ENCODE measurements at places on chromosomes 2 and 18.
A peak's percentile ranks its signal among the peaks of the same experiment; 100 is the strongest.

- no peak for DNase-seq
Observed at GRCh38 chr2:134657650-134658250, 61.0 kb downstream of the TMEM163 start.

- no peak for DNase-seq
Observed at GRCh38 chr18:42025491-42025890, 70.5 kb downstream of the PIK3C3 start.

- no peak for DNase-seq
Observed at GRCh38 chr18:13895505-13896033, 19.8 kb downstream of the MC2R start.

GRCh38 chr2:127048618-127048935 lies 58.4 kb downstream of the BIN1 start:
- DNase-seq = peak; percentile 42

- peak; percentile 83 for DNase-seq
Observed at GRCh38 chr2:150485871-150486538, 1.5 kb downstream of the RND3 start.

- DNase-seq = no peak
Observed at GRCh38 chr18:2797951-2798350, 48.9 kb upstream of the EMILIN2 start.

DNA sequence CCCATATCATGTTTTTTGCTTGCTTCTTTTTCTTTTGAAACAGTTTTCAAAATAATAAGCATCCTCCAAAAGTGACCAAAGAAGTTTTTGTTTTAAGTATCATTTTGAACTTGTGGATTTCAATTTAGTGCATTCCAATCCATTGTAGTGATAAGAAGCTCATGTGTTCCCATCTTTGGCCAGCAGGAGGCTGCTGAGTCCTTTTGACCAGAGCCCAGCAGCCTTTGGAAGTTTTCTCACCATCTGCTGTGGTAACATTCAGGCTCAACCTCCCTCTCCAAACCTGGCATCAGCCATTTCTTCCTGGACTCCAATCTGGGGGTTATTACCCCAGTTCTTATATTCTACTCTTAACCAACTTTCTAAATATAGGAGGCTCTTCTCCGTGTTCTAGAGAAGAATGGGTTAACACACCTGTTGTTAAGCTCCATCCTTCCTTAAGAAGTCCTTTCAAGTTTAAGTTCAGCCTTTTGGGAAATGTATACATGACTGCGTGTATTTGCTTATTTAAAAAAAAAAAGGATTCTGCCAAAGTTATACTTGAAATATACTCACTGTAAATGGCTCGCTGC lies 39.0 kb upstream of the MAL start:
- peak; percentile 58 for DNase-seq

GRCh38 chr2:120109186-120110061 lies 96.5 kb downstream of the EPB41L5 start:
- DNase-seq = no peak

DNA sequence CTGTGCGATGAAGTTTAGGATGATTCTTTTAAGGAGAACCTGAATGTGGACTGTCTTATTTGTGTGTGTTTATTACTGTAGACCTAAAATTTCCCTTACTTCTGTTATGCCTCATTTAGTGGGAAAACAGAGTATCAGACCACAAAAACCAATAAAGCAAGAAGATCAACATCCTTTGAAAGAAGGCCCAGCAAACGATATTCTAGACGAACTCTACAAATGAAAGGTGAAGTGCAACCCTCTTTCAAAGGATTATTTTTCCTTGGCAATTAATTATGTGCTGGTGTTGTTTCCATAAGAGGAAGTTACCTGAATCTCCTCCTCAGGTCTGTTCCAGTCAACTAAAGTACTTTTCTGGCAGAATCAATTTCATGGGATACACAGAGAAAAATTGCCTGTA lies 78.6 kb downstream of the EPB41L5 start:
- DNase-seq = no peak

GRCh38 chr18:37065254-37065653 lies 236.3 kb downstream of the KIAA1328 start:
- no peak for DNase-seq

DNA sequence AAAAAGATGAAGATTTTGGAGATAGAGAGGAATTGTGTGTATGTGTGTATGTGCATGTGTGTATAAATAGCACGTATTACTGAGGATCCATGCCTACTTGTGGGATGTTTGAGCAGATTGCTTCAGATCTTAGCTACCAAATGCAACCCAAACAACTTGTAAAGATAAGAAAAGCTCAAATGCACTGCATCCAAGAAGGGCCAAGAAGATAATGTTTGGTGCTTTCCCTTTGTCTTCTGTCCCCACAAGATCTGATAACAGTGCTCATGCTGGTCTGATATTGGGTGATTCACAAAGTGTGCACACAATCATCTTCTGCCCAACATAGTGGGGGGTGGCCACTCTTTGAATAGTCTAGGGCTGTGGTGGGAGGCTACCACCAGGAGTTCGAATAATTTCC lies 284.8 kb upstream of the CYRIA start:
- no peak for DNase-seq

DNA sequence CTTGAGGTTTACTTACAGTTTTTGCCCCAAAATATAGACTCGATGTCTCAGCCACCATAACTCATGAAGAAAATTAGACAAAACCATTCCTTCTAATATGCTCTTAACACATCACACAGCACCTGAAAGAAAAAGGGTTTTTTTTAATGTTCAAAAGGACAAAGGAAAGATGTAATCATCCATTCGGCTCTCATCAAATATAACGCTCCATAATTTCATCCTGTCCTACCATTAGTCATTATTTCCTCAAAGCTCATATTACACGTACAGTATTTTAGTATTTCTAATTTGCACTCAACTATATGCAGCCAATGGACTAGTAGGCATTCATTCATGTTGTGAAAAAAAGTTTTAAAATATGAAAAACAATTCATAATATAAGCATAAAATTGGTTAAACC lies 24.8 kb downstream of the ESCO1 start:
- no peak for DNase-seq

GRCh38 chr2:96556441-96557330 lies 20.1 kb downstream of the ARID5A start:
- no peak for DNase-seq

GRCh38 chr2:104574367-104574766 lies 279.5 kb upstream of the POU3F3 start:
- DNase-seq = no peak

- DNase-seq = no peak
Observed at GRCh38 chr2:61263830-61264229, 101.8 kb downstream of the C2orf74 start.

DNA sequence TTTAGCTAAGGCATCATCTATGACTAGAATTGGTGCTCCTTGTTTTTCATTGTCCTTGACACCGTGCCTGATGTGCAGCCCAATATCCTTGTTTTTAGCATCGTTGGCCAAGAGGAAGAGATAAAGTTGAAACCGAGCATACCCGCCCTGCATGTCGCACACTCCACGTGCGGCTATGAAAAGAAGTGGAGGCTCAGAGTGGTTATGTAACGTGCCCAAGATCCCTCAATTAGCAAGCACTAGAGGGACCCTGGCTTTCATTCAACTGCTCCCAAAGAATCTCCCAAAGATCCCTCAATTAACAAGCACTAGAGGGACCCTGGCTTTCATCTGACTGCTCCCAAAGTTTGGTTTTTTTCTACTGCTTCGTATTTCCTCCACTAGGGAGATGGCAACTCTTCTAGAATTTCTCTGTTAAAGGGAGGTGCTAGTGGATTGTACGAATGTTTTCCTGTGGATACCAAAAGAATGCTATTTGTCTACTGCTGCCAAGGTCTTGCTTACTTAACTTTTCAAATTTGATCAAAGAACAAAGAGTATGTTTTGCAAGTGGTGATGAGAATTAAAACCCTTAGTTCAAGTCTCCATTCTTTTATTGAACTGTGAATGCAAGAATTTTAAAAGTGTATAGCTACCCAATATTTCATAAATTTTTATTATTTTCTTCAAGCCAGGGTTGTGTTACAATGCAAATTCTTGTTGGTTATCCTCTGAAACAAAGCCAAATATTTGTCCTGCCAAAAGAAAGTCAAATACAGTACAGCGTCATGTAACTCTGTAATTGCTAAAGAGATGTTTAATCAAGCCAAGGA lies 92.1 kb downstream of the AOX1 start:
- DNase-seq = no peak

GRCh38 chr2:86022661-86023365 lies 82.9 kb downstream of the POLR1A start:
- peak; percentile 20 for DNase-seq

- no peak for DNase-seq
Observed at GRCh38 chr18:6876641-6877041, 147.1 kb downstream of the ARHGAP28 start.

DNA sequence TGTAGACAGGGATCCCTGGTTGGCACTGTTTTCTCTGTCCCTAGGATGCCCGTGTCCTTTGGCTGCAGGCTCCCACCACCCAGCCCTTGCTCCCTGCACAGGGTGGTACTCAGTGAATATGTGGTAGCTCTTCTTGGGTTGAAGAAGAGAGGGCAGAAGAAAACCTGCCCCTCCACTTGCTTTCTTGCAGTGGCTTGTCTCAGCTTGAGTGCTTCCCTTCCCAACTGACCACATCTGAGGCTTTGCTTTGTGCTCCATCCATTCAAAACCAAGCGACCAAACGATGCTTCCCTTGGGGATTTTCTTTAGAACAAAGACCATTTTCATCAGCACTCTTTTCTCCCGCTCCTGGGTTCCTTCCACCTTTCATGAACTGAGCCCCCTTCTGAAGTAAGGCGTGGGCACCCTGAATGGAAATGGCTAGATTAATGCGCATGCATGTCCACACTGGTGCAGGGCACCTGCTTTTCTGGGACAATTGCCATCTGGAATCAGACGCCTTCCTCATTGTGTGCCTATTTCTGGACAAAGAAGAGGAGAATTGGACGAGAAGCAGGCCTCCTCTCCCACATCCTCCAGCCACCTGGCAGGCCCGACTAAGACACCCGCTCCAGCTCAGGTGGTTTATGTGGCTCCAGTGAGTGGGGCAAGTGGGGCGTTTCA lies 59.1 kb downstream of the ARL4C start:
- no peak for DNase-seq

GRCh38 chr2:96800061-96801004 lies 15.7 kb upstream of the CNNM3 start:
- DNase-seq = no peak

DNA sequence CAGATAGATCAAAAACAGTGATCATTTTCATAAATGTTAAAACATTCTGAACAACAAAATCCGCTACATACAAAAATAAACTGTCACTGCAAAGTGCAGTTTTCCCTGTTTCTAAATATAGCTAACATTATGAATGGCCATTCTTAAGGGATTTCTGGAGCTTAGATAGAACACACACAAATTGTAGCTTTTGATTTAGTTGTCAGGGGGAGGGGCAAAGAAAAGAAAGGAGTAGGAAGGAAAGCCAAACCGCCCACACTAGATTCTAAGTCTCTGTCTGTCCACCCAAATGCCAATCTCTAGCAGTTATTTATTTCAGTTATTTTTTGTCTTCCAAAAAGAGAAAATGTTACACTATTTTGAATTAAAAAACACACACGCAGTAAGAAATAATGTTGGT lies 182.4 kb downstream of the CDH2 start:
- no peak for DNase-seq

DNA sequence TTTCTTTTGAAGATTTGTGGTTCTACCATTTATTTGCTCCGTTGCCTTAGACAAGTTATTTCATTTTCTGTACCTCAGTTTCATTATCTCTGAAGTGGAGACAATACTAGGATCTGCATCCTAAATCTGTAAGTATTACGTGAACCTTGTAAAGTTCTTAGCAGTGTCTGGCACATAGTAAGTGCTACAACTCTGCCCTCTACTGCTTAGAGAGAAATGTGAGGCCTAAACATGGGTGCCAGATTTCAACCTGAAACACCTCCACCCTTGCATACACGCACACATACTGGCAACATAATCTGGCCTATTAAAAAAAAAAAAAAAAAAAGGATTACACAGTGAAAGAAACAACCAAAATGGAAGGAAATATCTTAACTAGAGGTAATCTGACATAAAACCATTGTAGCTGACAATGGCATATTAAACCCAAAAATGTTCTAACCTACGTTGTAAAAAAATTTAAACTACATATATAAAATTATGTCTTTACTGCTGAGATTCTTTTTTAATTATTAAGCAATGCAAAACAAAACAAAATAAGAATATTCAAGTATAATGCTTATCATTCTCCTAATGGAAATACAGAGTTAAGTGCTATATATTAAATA lies 132.6 kb downstream of the MAP2 start:
- no peak for DNase-seq

- peak; percentile 81 for DNase-seq
Observed at GRCh38 chr2:134118279-134119116, 135.4 kb upstream of the MGAT5 start.

- no peak for DNase-seq
Observed at GRCh38 chr18:1357724-1358123, 453.1 kb downstream of the ADCYAP1 start.

GRCh38 chr2:214836568-214836967 lies 27.1 kb upstream of the BARD1 start:
- no peak for DNase-seq

- DNase-seq = no peak
Observed at GRCh38 chr2:136114382-136114781, 3.6 kb downstream of the CXCR4 start.

Data from right forelimb (tissue), 1 donor.